ENCODE measurements at places on chromosomes 5 and 9.
A peak's percentile ranks its signal among the peaks of the same experiment; 100 is the strongest.

DNA sequence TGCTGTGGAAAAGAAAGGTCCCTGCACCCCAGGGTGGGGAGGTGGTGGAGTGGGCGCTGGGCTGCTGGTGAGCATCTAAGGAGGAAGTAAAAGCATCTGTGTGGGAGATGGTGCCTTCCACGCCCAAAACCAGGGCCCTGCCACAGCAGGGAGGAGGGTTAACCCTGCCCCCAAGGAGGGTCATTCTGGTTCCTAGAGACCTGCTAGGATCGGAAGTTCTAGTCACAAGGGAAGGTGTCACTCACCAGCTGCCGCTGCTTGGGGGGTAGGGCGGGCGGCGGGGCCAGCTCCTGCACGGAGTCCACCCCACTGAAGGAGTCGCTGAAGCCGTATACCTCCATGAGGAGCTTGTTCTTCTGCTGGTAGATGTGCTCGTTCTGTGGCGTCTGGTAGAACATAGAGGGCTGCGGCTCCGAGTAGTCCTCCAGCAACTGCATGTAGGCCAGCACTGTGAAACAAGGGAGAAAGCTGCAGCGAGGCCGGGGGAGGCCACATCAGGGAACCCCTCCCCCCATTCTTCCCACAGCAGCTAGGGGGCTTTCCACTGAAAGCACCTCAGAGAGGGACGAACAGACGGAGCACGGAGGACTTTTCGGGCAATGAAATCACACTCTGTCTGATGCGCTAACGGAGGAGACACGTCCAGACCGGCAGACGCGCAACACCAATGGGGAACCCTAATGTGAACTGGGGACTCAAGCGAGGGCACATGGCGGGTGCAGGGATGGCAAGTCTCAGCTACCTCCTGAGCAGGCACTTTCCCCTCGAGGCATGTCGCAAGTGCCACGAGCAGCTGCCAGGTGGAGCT, 76.4 kb downstream of the PRRT1B start:
- no peak for DNase-seq

- no peak for DNase-seq
Measured at GRCh38 chr9:76586390-76587314, 127.7 kb downstream of the GCNT1 start.

DNA sequence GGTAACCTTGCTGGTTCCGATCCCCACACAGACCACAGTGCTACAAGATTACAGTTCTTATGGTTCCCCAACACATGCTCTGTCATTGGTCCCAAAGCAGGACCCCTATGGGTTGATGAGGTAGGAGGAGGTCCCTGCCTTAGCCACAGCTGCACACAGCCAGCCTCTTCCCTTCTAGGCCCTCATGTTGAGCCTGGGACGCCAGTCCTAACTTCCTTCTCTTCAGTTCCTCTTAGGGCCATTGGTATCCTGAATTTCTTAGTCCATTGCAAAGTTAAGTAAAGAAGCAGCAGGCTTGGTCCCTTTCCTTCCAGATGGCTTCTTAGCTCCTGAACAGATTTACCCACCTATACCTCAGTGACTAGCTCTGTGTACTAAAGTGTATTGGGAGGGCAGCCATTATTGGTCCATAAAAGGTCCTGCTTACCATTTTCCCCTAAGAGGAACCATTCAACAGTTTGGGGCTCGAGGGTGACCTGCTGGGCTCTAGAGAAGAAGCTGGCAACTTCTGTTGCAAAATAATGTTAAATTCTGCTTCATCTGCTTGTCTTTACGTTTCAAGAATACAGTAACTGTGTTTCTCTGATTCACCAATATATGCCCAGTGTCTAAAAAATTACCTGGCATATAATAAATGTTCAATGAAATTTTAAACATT, 50.2 kb downstream of the PDCD1LG2 start:
- no peak for DNase-seq

DNA sequence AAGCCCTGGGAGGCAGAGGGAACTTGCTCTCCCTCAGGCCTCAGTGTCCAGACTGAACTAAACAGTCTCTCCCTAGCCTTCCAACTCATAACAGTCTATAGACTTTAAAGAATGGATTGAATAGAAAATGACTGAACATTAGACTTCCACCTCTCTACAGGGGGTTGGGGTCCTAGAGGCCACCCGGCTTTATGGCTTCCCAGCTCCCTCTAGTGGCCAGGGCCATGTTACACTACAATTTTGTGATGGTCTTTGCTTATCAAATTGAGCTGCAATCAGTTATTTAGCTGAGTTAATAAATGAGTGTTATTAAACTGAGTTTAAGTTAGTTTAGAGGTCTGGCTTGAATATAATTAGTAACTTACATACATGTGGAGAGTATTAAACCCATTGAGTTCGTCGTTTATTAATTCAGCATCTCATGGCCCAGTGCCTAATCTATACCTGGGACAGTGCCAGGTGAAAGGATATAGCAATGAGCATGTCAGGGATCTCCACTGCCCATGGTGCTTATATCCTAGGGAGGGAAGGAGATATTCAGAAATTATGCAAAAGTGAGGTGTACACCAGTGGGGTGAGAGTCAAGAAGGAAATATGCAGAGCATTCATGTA, 105.2 kb downstream of the SH3TC2 start:
- peak; percentile 67 for DNase-seq

- DNase-seq = no peak
Measured at GRCh38 chr9:111938427-111938800, 41.8 kb downstream of the UGCG start.

- DNase-seq = peak; percentile 40
Measured at GRCh38 chr9:12774861-12775678, at the start of gene LURAP1L. Gene LURAP1L (plus strand): TSS chr9:12775020. CDS start chr9:12775716, 696 bp downstream.

DNA sequence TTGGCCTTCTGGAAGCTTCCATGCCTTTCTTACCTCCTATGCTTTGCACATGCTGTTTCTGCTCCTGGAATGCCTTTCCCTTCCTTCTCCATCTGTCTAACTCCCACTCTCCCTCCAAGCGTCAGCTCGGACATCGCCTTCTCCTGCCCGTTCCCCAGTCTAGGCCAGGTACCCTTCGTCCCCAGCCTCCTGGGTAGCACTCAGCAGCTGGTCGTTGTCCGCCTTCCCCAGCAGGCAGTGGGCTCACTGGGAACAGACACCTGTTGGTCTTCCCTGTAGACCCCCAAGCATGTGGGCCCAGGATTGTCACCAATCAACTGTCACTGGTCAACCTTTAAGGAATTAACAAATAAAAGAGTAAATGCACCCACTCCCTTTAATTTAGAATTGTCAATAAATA, 202.2 kb downstream of the RGS3 start:
- DNase-seq = no peak

DNA sequence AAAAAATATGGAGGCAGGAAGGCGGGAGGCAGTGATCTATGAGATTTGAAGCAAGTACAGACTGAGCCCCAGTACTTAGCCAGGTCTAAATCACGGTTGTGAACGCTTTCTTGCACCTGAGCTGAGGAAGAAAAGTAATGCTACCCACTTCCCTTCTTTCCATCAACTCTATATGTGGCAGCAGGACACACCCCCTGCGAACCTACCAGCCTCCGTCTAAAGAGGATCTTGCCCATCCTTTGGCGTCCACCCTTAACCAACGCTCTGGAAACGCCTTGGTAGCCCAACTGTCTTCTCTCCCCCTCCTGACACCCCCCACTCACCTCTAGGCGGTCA, 545 bp downstream of the HMGCS1 start:
- no peak for DNase-seq

GRCh38 chr5:95380103-95380628, 11.0 kb upstream of the FAM81B start:
- DNase-seq = no peak

GRCh38 chr5:54742417-54742891, 224.9 kb downstream of the SNX18 start:
- DNase-seq = no peak

- no peak for DNase-seq
Measured at GRCh38 chr5:172414531-172415361, 39.6 kb downstream of the SH3PXD2B start.

- DNase-seq = peak; percentile 89
Measured at GRCh38 chr9:128117613-128118471, 9.7 kb downstream of the PTGES2 start.

- DNase-seq = no peak
Measured at GRCh38 chr9:76289042-76289441, 105.2 kb downstream of the RFK start.

DNA sequence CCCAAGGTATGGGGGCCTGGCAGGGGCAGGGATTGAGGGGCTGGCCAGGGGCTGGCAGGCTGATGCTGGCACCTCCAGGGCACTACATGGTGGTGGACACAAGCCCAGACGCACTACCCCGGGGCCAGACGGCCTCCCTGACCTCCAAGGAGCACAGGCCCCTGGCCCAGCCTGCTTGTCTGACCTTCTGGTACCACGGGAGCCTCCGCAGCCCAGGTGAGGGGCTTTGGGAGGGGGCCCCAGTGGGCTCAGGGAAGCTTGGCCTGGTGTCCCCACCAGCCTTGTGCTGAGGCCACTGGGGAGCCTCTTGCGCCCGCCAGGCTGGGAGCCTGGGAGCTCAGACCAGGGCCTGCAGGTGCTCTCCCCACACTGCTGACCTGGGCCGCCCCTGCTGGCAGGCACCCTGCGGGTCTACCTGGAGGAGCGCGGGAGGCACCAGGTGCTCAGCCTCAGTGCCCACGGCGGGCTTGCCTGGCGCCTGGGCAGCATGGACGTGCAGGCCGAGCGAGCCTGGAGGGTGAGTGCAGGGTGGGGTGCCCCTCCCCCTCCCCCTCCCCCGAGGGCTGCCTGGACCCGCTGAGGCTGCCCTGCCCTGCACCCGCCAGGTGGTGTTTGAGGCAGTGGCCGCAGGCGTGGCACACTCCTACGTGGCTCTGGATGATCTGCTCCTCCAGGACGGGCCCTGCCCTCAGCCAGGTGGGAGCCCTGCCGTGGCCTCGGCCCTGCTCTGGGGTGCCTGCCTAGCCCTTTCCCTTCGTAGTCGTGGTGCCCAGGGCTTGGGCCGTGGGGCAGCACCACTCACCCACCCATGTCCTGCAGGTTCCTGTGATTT, 5.7 kb downstream of the MAMDC4 start:
- DNase-seq = no peak

GRCh38 chr9:37650873-37651768, at the start of gene FRMPD1:
Gene FRMPD1 (plus strand): TSS chr9:37650954. CDS start chr9:37692642, 41,688 bp downstream.
- DNase-seq = peak; percentile 88

- no peak for DNase-seq
Measured at GRCh38 chr9:76654051-76654461, 110.2 kb upstream of the PCA3 start.

Data from HEK293T (cell line).